Bronchial epithelial cell (primary cell): ENCODE measurements at places on chromosomes 1 and 21.
A peak's percentile ranks its signal among the peaks of the same experiment; 100 is the strongest.

DNA sequence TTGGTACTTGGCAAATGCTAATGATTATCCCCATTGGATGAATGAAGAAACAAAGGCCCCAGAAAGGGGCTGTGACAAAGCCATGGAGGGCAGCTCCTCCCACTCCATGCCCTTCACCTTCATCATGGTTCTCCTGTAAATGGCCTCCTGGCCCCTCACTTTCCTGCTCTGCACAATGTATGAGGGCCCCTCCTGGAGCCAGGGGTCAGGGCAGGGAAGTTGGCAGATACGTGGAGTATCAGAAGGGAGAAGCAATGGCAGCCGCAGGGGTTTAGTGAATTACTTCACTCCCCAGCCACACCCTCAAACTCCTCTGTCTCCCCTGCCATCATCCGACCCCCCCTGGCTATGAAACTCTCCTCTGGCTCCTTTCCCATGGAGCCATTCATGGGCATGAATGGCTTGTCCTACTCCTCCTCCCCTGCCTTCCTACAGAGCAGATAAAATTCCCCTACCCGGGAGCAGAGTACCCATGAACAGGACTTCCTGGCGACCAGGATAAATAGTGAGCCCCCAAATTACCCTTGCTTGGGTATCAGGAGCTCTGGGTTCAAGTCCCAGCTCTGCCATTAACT lies 86.3 kb downstream of the CAMK2N1 start:
- no peak for DNase-seq

- peak; percentile 84 for DNase-seq
Observed at GRCh38 chr1:223771814-223772770, 59.8 kb downstream of the CAPN2 start.

- no peak for DNase-seq
Observed at GRCh38 chr1:153389973-153390879, 647 bp downstream of the S100A8 start.

DNA sequence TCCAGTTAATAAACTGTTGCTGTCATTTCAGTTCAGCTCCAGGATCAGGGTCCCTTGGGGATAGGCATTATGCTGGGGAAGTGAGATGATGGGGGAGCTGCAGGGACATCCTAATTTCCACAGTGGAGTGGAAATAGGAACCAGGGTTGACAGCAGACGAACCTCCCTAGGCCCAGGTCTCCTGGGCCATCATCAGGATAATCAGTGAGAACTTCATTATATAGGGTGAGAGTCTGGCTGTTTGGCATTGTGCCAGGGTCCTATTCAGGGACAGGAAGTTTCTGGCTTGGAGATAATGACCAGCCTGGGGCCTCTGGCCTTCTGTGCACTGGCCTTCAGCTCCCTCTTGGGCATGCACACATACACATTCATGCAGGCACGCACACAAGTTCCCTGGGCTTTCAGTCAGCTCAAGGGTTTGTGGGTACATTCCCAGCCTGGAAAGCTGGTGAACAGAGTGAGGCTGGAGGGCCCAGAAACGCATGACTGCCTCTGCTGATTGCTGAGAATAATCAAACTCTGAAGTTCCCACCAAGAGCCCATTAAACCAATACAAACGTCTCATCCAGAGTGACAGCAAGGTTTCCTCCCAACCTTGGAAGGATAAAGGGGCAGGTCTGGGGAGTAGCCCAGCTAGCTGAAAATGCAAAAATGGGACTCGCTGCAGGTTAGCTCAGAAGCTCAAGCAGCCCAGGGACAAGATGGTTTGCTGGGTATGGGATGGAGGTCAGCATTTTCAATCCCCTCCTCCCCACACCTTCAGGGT lies 13.9 kb upstream of the LRIG2 start:
- no peak for DNase-seq

- no peak for DNase-seq
Observed at GRCh38 chr1:159079525-159079924, 3.0 kb upstream of the AIM2 start.

GRCh38 chr1:165397944-165398343 lies 41.4 kb upstream of the LMX1A start:
- peak; percentile 58 for DNase-seq

DNA sequence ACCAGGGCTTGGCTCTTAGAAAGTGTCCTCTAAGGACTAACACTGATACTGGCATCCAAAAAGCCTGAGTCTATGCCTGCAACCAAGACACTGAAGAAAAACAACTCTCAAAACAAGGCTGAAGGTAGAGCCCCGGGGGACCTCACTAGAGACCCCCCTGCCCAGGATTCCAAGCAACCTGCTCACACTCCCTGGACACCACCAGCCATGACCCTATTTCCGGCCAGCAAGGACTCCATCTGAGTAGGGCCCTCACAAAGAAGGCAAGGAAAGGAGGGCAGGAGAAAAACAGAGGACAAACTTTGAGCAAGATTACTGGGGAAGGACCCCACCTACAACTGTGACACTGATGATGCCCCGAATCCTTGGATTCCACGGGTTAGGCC lies 343.1 kb downstream of the NPHP4 start:
- DNase-seq: no peak

DNA sequence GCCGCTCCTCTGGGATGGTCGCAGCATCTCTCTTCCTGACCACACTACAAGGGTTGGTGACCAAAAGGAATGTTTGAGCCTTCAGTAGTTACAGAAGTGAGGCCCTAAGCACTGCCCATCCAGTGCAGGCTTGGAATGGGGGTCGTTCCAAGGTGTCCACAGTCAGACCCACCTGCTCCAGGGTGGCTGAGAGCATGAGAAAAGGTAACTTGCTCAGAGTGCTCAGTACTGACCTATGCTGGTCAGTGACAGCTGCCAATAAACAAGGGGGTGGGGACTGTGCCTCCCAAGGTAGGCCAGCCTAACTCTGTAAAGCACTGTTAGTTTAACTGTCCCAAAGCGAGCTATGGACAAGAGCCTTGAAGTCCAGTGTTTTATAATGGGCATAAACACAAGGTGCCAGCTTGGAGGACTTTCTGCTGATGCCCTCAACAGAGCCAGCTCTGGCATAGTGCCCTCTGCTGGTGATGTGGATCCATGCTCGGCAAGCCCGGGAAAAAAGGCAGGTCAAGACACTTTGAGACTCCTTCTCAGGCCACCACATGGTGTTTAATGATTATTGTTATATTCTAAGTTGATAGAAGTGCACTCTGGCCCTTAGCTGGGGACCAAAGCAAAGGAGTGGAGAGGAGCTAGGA lies 78.1 kb upstream of the DNAH14 start:
- peak; percentile 41 for DNase-seq

GRCh38 chr1:109850827-109851226 lies 59.8 kb upstream of the CSF1 start:
- peak; percentile 66 for DNase-seq

- DNase-seq: no peak
Observed at GRCh38 chr1:22851517-22851916, 121.1 kb downstream of the LACTBL1 start.

GRCh38 chr1:9687120-9687873 lies 35.8 kb downstream of the PIK3CD start:
- peak; percentile 76 for DNase-seq

- DNase-seq: no peak
Observed at GRCh38 chr21:42160111-42160721, 58.7 kb upstream of the ABCG1 start.

DNA sequence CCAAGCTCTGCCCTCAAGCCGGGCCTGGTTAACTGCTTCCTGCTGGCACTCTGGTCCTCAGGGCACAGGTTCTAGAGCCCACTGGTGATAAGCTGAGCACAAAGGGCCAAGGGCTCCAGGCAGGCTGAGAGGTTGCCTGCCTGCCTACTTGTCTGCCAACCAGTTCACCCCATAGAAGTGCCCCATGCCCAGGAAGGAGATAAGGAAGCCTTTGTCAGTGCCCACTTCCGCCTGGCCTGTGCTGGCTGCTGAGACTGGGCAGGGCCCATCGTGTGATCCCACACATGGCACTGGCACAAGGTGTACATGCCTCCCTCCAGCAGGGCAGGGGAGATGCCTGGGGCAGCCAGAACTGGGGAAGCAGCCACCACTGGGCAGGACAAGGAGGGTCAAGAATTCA lies 24.1 kb downstream of the SLC9A1 start:
- no peak for DNase-seq

GRCh38 chr21:32585042-32585710 lies at the start of gene TCP10L:
Gene TCP10L (minus strand): TSS chr21:32585523. CDS start chr21:32584304, 1,219 bp downstream.
- DNase-seq: no peak

GRCh38 chr21:40595806-40596205 lies 251.2 kb downstream of the DSCAM start:
- peak; percentile 29 for DNase-seq

GRCh38 chr21:29586696-29587095 lies 288.0 kb downstream of the BACH1 start:
- DNase-seq: no peak

DNA sequence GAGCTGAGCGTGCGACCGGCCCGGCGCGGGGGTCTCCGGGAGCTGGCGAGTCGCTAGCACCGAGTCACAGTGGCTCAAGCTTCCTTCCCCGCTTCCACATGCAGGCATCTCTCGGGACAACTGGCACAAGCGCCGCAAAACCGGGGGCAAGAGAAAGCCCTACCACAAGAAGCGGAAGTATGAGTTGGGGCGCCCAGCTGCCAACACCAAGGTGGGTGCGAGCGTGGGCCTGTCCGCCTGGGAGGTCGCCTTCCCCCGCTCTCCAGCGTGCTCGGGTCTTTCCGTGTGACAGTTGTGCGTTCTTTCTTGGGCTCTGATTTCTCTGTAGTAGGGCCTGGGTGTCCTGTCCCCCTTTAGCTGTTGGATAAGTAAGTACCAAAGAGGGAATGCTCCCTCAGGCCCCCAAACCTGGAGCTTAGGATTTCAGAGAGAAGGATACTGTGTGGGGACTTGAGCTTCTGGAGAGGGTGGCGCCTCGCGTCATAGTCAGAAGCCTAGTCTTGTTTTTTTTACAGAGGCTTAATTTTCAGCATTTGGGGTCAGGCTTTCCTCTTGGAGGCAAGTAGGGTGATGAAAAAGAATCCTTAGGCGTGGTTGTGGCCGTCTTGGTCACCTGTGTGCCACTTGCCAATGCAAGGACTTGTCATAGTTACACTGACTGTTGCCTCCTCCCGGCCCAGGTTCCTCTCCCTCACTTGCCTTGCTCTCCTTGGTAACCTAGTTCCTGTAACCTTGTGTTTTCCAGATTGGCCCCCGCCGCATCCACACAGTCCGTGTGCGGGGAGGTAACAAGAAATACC lies 790 bp downstream of the RPS8 start:
- DNase-seq: no peak

GRCh38 chr1:70812442-70813109 lies 235.0 kb downstream of the PTGER3 start:
- no peak for DNase-seq

- no peak for DNase-seq
Observed at GRCh38 chr1:188343914-188344313, 1515.2 kb downstream of the PLA2G4A start.

- peak; percentile 21 for DNase-seq
Observed at GRCh38 chr1:205204552-205204951, 7.0 kb downstream of the DSTYK start.

DNA sequence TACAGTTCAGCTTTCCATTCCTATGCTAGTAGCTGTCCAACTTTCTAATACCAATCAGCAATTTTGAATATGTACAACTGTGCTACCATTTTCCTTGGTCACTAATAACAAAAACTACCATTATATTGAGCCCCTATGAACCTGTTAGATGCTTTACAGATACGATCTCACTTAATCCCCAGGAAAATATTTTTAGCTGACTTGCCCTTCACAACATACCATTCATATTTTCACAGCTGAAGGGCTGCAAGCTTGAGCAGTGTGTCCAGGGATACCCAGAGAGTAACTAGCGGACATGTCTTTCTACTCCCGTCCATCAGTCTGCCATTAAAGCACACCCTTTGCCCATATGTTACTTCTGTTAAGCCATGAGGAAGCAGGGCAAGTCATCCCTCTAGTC lies 140.5 kb downstream of the SPATA46 start:
- DNase-seq: no peak

DNA sequence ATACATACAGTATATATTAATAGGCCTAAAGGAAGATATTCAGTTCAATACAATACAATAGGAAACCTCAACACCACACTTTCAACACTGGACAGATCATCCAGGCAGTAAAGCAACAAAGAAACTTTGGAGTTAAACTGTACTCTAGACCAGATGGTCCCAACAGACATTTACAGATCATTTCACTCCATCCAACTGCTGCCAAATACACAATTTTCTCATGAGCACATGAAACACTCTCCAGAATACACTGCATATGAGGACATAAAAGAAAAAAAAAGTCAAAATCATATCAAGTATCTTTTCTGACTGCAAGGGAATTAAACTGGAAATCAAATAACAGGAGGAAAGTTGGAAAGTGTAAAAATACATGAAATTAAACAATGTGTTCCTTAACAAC lies 607.5 kb upstream of the BRINP3 start:
- no peak for DNase-seq

DNA sequence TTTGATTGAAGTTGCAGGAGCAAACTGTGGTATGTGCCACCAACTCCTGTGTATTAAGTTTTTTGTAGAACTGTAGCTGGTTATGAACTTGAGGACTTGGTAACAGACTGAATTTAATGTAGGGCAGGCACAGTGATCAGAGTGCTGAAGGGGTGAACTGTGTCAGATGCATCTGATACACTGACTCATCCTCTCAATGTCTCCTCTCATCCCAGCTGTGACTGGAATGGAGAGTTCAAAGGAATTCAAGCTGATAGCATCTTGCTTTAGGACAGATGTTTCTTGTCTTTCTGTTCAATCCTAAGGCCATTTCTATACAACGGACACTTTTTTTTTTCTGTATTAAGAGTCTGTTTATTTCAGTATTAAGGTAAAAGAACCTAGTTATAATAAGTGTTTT lies 25.0 kb upstream of the GBP1 start:
- no peak for DNase-seq

- peak; percentile 55 for DNase-seq
Observed at GRCh38 chr1:6962996-6963911, 178.0 kb downstream of the CAMTA1 start.
